ENCODE measurements at places on chromosomes 6 and 20. TPM values are rescaled to one million over a fixed set of nuclear protein-coding genes. Genes with fewer than 3 reads are reported as not detected.

The CFAP206 gene
- total RNA-seq, result 0.19 TPM

GRCh38 chr20:35595901-35596300 is 19.7 kb upstream of the SPAG4 start:
- DNase-seq, result no peak

The POU5F1 gene
- total RNA-seq, result 0.93 TPM

GRCh38 chr6:137893181-137893580 is 26.1 kb downstream of the TNFAIP3 start:
- no peak for DNase-seq

The GPR6 gene
- total RNA-seq, result not detected

- DNase-seq, result no peak
These were observed 60.0 kb upstream of the PIM1 start for GRCh38 chr6:37109714-37110499.

The OLIG3 gene
- not detected for total RNA-seq

DNA sequence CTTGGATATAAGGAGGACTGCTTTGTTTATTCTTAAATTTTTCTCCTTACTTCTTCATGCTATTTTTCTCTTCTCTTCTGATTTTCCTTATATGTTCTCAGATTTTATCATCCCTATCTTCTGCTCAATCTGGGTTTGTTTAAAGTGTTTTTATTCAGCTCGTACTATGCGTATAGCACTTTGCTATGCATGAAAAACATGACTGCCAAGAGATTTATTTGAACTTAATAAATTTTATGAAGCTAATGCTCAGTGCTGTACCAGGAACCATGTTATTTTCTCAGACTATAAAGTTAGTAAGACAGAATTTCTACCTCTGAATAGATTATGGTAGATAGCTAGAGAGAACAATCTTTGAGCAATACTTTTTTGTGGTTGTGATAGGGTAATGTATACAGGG is 305.9 kb downstream of the LAMA2 start:
- no peak for DNase-seq

- no peak for DNase-seq
These were observed 58.0 kb upstream of the TMEM200A start for GRCh38 chr6:130307752-130308361.

DNA sequence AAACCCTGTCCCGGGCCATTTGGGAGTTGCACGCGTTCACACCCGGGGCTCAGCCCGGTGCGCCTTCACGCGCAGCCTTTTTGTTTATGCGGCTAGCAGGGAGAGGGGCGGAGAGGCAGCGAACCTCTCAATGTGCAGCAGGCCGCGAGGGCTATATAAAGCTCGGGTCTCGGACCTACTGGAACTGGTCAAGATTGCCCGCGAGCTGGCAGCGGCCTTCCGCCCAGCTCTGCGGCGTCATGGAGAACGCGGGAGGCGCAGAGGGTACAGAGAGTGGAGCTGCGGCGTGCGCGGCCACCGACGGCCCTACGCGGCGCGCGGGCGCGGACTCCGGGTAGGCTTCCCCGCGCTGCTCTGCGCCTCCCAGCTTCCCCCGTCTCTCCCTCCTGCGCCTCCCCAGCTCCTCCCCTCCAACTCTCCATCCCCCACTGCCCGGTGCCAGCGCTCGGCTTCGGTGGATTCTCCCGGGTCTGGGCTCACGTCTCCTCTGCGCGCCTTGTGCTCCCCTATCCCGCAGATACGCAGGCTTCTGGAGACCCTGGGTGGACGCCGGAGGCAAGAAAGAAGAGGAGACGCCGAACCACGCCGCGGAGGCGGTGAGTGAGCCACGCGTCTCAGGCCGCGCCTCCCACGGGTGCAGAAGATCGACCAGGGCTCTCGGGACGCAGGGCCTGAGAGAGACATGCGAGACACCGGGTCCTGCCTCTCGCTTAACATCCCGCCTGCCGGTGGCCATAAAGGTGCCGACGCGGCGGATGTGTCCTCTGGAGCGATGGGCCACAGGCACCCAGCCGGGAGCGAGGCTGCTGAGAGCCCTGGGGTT is at the start of gene RIPPLY2:
Gene RIPPLY2 (plus strand): TSS at position 183 of the 823 bp plus-strand sequence. CDS start 57 bp downstream, at position 240.
- no peak for DNase-seq

DNA sequence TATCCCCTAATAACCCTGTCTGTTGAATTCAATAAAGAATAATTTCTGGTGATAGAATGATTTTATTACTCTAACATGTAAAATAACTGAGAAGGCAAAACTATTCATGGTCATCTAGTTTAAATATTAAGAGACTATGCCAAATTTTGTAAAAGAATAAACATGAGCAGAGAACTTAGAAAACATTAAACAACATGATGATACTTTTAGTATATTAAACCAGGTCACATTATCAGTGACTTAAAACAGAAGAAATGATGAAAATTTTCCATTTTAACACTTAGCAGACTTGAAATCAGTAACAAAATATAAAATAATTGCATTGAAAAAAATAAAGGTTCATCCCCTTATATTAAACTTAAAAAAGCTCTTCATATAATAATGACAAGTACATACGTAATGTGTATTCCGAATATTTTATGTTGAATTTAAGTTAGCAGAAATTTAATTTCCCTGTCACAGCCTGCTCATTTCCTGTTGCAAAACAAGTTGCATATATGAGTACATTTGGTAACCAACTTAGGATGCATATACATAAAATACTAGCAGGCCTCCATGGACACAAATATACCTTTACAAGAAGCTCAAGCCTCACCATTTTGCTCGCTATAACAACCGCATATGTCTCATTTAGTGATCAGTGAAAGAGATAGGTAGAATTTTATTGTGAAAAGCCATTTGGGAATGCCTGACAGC is 40.6 kb downstream of the DTNBP1 start:
- no peak for DNase-seq
